Gastrocnemius medialis (tissue), 4 donors: ENCODE measurements at places on chromosomes 1 and 21. TPM values are rescaled to one million over a fixed set of nuclear protein-coding genes. Genes with fewer than 3 reads are reported as not detected.

The GJA4 gene
- 24.8 TPM for total RNA-seq

The GPR52 gene
- total RNA-seq: not detected

The FCN3 gene
- 15.4 TPM for total RNA-seq

The SLC9C2 gene
- not detected for total RNA-seq

The FCRLB gene
- not detected for total RNA-seq

The ANGPTL7 gene
- 0.56 TPM for total RNA-seq
